Fibroblast of mammary gland (primary cell): ENCODE measurements at places on chromosomes 2 and 18.
A peak's percentile ranks its signal among the peaks of the same experiment; 100 is the strongest.

GRCh38 chr2:67938053-67938452 lies 124.8 kb downstream of the C1D start:
- no peak for DNase-seq

DNA sequence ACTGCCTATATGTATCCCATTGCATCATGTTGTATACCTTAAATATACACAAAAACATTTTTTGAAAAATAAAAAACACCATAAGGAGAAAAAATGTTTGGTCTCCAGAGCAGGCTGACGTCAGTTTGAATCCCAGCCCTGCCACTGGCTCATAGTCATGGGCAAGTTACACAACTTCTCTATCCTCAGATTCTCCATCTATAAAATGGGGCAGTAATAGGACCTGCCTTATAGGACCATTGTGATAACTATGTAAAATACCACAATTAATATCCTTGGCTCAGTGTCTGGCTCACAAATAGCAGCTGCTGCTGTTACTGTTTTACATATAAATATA lies 135.6 kb downstream of the SMAD7 start:
- no peak for DNase-seq

DNA sequence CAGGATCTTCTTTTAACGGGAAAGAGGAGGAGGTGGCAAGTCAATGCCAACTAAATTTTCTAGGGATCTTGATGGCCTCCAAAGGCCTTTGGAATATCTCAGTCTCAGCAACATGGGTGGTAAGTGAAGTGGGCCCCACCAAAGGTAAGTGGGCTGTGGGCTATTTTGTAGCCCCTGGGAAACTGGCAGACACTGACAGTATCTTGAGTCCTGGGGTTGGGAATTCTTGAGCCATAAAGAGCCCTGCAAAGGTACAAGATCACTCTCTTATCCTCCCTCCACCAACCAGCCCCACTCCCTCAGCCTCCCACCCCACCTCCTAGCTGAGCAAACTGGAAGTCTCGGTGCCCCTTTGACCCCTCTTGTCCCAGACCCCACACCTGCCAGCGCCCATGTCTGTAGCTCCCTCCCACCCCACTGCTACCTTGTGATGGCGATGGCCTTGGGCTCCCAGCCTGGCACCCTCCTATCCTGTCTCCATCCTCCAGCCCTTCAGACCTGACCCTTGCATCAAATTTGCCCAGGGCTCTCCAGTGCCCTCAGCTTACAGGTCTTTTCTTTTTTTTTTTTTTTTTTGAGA lies 8.5 kb downstream of the ATP6V1B1 start:
- no peak for DNase-seq

DNA sequence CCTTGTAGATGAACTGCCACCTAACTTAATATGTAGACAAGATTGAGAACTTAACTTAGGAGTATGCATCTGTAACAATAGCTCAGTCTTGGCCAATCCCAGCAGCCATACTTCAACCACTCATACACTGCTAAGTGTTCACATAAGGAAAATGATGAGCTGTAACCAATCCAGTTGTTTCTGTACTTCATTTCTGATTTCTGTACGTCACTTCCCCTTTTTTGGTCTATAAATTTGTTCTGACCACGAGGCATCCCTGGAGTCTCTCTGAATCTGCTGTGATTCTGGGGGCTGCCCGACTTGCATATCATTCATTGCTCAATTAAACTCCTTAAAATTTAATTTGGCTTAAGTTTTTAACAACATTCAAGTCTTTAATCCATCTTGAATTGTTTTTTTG lies 6.4 kb downstream of the SH3YL1 start:
- no peak for DNase-seq

- no peak for DNase-seq
These were observed 326.3 kb upstream of the MYT1L start for GRCh38 chr2:2657121-2657962.

GRCh38 chr18:7273301-7273921 lies 42.5 kb downstream of the LRRC30 start:
- peak; percentile 85 for DNase-seq

- DNase-seq: no peak
These were observed 80.2 kb upstream of the DNMT3A start for GRCh38 chr2:25421820-25422411.

DNA sequence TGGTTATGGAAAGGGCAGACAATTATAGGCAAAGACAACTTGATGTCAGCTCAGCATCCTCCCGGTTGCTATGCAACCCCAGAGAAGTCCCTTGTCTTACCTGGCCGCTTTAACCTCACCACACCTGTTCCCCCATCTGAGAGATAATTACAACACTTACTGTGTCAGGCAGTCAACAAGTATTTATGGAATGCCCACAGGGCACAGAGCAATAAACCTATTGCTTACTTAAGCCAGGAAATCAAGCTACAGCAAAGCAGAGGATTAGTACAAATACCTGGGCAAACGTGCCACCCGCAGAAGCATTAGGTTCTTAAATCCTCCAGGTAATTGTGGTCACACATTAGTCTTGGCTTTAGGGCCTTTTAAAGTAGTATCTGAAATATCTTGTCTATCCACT lies 320.4 kb upstream of the REV1 start:
- no peak for DNase-seq

DNA sequence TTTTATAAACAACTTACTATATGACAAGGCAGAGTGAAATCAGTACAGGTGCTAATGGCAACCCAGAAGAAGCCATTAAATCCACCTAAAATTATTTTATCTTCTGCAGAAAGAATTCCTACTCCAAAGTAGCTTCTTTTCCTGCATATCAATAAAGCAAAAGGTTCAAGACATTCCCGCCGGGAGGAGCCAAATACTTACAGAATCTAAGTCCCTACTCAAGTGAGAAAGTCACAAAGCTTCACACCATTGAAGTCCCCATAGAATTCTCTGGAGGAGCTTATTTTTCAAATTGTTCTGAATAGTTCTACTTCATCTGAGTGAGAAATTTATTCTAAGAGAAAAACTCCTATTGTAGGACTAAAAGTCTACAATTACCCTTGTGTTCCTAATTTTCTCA lies 233.7 kb upstream of the HNRNPA3 start:
- DNase-seq: peak; percentile 31

GRCh38 chr2:207658156-207658555 lies 33.0 kb upstream of the METTL21A start:
- DNase-seq: no peak

DNA sequence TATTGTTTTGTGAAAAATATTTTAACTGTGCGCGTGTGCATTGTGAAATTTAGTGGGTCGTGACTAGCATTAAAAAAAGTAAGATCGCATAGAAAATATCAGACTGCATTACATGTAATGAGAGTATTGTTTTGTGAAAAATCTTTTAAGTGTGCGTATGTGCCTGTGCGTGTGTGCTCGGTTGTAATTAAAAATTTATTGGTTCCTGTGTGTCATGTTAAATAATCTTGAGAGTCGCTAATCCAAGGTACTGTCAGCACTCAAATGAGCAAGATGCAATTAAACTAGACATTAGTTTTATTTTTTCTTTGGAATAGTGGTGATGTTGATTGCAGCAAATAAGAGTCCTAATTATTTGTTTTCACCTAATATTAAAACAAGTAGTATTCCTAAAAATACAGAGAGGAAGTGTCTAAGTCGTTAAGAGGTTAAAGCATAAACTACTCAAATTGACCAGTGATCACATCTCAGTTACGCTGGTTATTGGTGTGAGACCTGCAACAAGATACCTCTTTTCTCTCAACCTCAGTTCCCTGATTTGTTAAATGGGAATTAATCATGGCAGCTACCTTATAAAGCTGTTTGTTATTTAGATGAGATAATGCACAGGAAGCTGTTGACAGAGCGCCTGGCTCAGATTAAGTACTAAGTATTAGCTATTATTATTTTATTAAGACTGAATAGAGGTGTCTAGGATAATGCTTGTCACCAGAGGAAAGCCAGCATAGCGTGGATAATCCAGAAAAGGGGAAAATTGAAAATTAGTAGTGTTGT lies 1.9 kb downstream of the ZDBF2 start:
- no peak for DNase-seq

- DNase-seq: peak; percentile 45
These were observed 1.0 kb downstream of the ZCCHC2 start for GRCh38 chr18:62523631-62524439.

DNA sequence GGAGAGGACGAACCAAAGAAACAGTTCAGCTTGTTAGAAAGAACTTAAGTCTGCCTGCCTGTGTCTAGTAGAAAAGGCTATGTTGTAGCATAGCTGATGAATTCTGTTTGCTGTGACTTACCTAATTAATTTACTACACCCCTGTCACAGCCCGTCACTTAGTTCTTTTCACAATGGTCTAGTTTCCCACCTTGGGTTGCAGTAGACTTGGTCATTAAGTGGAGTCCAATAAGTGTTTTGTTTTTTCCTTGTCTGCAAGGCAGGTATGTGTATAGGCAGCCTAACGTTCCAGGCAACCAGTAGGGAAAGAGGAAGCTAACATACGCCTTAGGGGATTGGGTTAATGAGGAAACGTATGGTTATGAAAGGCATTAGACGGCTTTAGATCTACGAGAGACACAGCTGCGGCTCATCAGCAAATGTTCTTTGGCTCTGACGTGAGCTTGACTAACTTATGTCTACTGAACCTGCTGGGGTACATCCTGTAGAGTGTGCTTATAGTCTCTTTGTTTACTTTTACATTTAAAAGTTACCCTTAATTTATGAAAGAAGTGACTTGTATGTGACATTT lies 180.1 kb downstream of the PRPF40A start:
- DNase-seq: no peak
